COLO829 (cell line): ENCODE measurements at places on chromosomes 7 and 10.

DNA sequence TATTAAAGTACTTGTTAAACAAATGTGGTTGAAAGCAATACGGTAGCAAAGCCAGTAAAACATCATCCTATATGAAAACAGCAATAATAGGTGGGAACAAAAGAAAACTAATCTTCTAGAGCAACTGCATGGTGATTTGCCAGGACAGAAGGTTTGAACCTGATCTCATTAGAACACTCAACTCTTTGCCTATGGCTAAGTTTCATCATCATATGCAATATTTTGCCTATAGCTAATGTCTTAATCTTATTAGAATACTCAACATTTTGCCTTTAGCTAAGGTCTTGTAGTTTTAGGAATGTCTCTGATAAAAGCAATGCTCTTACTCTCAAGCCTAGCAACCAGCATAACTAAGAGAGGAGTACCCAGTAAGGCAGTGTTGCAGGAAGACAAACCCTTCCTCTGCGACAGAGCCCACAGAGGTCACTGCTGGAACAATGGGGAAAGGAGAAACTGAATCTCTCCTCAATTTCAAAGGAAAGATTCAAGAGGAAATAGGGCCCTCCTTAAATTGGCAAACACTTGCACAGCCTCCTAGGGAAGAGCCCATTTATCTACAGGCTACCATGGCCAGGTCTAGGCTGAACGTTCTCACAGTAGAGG is 38.3 kb downstream of the CADPS2 start:
- DNase-seq, result no peak

DNA sequence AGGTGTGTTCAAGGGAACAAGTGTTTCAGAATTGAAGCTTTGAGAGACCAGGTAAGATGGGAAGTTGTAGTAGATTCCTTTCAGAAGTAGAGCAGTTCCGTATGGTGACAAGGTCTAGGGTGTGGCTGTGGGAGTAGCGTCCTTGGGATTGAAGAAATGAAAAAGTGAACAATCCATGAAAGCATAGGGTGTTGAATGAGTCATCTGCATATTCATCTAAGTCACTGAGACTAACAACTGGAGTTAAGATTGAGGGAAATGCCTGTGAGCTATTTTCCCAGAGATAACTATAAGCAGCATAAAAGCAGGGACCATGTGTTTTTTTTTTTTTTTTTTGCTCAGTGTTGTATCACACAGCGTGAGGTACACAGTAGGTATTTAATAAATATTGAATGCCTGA is 134.8 kb downstream of the PHTF2 start:
- DNase-seq, result peak; percentile 62

- DNase-seq, result no peak
Measured at GRCh38 chr10:130018730-130019185, 54.7 kb upstream of the EBF3 start.

GRCh38 chr10:79185067-79185774 is 116.5 kb downstream of the ZMIZ1 start:
- no peak for DNase-seq

DNA sequence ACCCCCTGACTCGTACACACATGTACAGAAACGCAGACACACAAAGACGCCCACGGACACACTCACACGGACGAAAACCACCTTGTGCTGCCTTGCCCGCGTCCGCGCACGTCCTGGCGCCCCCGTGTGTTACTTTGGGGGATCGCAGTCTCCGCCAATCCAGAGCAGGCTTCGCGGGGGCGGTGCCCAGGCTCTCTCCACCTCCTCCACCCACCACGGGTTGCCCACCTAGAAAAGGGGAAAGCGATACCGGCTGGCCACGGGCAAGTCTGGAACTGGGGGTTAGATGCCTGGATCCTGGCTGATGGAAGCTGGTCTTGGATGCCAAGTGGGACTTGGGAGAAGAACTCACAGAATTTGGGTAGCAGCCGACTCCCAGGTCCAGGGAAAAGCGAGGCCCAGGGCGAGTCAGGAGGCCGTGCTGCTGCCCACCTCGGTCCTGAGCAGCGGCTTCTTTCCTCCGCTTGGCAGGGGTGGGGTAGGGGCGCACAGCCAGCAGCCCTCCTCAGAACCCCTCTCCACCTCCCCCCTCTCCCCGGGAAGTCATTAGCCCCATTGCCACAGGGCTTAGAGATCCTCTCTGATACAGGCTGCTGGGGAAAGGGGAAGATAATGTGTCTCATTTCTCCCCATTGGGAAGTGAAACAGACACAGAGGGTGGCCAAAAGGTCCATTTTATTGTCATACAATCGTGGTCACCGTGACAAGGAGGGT is 4.6 kb upstream of the VGF start:
- DNase-seq, result peak; percentile 62

DNA sequence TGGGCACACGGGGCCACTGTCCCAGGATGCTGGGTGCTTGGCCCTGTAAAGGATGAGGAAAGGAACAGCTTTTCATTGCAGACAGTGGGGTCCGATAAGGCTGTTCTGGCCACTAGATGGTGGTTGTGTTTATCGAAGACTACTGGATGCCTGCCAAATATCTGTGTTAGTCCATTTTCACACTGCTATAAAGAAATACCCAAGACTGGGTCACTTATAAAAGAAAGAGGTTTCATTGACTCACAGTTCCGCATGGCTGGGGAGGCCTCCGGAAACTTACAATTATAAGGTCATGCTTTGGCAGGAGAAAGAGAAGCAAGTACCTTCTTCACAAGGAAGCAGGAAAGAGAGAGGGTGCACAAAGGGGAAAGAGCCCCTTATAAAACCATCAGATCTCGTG is 32.2 kb upstream of the GARS1 start:
- peak; percentile 70 for DNase-seq

DNA sequence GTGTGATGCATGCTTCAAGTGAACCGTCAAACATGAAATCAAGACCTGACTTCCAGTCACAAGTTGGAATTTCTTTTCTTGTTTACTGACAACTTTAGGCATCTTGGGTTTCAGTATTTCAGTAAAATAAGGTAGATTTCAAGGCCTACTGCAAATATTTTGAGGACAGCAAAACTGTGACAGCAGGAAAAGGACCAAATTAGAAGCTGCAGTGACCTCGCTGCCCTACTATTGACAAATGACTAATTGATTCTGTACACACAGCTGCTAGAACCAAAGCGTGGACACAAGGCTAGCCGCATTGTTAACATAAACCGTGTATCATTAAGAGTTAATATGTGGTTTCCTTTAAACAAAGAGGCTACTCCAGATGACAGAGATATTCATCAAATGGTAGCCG is 105.7 kb upstream of the SEC61G start:
- no peak for DNase-seq

GRCh38 chr10:78218798-78219490 is 185.3 kb downstream of the RPS24 start:
- DNase-seq, result no peak

DNA sequence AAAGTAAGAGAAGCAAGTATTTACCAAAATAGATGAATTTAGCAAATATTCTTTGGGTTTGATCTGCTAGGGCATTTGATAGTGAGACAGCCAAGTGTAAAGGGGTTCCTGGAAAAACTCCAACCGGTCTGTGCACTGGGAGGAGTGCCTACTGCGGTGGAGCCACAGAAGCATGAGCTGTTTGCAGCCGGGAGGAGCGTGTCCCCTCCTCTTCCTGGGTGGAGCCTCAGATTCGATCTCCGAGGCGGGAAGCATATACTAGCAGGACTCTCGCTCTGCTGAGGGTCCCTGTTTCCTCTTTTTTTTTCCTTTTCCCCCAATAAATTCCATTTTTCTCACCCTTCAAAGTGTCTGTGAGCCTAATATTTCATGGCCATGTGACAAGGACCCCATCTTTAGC is 45.1 kb upstream of the MET start:
- DNase-seq, result no peak

DNA sequence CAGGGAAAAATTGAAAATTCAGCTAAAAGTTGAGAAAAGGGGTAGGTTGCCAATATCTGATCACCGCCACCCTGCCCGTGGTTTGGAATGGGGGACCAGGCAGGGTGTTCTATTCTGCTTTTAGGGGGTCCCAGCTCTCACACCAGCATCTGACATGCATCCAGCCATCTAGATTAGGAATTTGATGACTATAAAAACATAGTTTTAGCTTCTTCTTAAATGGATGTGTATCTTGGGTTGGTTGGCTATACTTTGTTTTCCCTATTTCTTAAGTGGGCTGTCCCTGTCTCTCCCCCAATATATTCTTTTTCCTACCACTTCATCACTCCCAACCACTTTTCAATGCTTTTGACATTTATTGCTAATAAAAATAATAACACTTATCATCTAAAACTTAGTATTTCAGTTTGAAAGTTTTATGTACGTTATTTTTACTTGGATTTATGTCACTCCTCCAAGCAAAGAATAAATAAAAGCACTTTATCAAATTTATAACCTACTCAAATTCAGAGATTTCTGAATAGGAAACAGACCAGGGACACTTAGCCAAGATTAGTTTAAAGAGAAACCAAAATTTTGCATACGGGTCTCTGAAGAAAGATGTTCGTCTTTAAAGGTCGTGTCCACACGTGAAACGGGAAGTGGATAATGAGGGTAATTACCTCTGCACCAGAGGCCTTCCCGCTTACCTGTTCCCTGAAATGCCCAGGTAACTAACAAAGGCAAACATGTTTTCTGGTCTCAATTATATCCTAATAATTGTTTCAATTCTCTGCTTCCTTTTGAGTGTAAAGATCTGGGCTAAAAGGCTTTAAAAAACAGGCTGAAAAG is 233.2 kb upstream of the AUTS2 start:
- DNase-seq, result no peak

DNA sequence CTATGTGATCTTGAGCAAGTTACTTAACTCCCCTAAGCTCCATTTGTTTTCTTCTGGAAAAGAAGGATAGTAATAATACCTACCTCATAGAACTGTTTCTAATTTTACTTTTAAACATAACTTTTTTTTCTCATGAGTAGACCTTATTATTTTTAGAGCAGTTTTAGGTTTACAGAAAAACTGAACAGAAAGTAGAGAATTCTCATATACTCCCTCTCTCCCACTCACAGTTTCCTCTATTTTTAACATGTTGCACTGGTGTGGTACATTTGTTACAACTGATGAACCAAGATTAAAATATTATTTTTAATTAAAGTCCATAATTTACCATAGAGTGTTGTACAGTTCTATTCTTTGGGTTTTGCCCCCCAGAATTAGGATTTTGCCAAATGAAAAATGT is 221.3 kb upstream of the CSTF2T start:
- DNase-seq, result no peak

GRCh38 chr10:33263453-33263852 is 71.0 kb downstream of the NRP1 start:
- no peak for DNase-seq

- no peak for DNase-seq
Measured at GRCh38 chr7:48427671-48428070, 256.4 kb downstream of the ABCA13 start.

DNA sequence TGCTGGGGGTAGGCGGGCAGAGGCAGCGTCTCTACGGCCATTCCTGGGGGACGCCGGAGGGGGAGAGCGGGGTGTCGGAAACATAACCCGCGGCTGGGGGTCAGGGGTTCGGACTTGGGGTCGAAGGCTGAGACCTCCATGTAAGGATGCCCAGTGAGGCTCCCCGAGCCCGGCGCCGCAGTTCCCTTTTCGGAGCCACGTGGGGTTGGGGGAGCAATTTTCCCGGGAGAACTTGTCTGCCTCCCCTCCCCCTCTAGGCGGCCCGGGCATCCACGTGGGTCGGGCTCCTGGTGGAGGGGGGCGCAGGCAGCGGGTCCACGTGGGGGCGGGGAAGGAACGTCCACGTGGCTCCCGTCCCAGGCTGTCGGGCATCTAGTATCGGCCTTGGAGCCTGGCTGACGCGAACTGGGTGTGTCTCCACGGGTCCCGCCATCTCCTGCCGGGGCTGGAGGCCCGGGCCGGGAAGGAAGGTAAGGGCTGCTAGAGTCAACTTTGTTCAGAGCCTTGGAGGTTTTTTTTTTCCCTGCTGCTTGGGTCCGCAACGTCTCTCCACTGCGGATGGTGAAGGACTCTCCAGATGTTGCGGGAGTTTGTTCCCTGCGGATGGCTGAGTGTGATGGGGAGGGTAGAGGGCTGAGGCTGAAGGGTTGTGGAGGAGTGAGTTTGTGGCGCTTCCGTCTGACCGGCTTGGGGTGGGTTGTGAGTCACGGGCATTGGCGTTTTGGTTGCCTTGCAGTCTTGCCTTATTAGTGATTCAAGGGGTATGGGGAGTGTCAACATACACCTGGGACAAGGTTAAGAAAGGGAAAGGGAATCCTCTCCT is 744 bp downstream of the PPRC1 start:
- peak; percentile 53 for DNase-seq

DNA sequence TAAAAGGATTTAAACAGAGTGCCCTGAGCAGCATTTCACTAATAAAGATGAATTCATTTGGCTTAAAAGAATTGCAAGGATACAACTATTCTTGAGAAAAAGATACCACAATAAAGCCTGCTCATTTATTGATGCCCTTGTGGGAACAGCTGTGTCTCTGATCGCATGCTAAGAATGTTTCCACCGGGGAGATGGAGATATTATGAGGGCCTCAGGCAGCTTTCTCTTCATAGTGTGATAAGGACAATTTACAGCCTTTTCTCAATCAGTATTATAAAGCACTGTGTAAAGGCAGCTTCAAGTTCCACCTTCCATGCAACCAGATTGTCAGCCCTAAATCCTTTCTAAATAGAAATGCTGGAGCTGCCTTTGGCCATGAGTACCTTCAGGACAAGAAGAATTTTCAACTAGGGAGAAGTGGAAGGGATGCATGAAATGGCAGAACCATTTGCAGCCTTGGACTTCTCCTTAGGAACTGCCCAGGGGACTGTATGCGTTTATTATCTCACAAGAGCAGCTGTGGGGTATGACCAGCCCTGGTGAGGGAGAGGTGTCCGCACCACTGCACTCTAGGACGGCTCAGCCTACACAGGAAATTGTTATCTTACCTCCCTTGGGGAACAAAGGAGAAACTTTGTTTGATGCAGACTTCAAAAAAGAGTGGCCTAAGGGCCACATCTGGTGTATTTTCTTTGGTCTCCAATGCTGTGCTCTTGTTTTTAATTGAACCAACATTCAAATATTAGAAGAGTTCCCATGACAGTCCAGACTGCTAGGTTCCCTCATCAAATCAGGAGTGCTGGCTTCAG is 116.9 kb upstream of the PCGF5 start:
- no peak for DNase-seq

- DNase-seq, result no peak
Measured at GRCh38 chr10:66680886-66681285, 244.9 kb upstream of the LRRTM3 start.

DNA sequence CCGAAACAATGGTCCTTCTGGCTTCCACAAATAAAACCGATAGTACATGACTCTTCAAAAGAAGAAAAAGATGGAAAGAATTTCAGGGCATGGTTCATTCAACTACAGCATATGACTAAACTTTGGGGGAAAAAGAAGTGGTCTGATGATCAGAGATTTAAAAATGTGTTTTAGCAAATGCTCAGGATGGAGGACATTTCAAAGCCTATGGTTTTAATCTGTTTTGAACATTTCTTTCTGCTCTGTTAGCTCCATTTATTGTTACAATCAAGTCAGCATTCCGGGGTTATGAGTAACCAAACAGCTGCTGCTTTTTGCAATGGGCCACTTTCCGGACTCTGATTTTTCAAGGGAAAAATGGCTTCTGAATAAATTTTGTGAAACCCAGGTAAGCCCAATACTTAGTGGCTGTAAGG is 142.4 kb downstream of the CUBN start:
- DNase-seq, result no peak
